ENCODE measurements at places on chromosomes 16 and 17.

DNA sequence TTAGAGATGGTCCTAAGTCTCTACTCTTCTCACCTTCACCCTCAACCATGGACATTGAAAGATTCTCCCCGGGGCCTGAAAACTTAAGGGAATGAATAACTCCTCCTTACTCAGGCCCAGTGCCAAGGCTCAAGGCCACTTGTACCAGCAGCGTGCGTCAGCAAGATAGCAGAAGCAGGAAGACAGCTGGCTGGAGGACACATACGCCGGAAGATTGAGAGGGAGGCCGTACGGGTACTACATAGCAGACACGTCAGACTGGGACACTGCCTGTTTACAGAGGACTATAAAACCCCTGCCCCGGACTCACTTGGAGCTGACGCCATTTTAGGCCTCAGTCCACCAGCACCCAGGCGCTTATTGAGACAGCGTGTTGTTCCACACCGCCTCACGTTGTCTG is 75.8 kb upstream of the MED13 start:
- no peaks in the 10 kb centered on the region for H3K4me1 ChIP-seq
- no peak overlapping the region for H3K4me3 ChIP-seq
- DNase-seq: no peak
- H3K27me3 ChIP-seq: peaks cover 34% of the 10 kb centered on the region
- no peaks in the 10 kb centered on the region for H3K36me3 ChIP-seq

DNA sequence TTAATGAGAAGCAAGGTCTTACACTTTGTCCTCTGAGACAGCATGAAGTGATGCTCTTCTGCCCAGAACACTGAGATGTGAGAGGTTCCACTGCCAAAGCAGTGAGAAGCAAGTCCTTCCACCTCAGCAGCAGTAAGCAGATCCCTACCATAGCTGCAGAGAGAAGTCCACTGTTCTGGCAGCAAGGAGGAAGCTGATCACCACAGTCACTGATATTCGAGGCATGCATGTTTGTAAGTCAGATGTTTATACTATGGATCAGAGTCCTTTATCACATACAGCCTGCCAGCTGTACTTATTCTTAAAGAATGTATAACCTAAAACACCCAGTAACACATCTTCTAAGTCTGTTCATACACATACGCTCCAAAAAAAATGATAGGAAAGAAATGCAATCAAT is 18.2 kb upstream of the METTL2A start:
- no peak for DNase-seq
- no peaks in the 10 kb centered on the region for H3K4me1 ChIP-seq
- no peak overlapping the region for H3K4me3 ChIP-seq
- H3K27me3 ChIP-seq: peaks cover 19% of the 10 kb centered on the region
- no peak overlapping the region for H3K27ac ChIP-seq

DNA sequence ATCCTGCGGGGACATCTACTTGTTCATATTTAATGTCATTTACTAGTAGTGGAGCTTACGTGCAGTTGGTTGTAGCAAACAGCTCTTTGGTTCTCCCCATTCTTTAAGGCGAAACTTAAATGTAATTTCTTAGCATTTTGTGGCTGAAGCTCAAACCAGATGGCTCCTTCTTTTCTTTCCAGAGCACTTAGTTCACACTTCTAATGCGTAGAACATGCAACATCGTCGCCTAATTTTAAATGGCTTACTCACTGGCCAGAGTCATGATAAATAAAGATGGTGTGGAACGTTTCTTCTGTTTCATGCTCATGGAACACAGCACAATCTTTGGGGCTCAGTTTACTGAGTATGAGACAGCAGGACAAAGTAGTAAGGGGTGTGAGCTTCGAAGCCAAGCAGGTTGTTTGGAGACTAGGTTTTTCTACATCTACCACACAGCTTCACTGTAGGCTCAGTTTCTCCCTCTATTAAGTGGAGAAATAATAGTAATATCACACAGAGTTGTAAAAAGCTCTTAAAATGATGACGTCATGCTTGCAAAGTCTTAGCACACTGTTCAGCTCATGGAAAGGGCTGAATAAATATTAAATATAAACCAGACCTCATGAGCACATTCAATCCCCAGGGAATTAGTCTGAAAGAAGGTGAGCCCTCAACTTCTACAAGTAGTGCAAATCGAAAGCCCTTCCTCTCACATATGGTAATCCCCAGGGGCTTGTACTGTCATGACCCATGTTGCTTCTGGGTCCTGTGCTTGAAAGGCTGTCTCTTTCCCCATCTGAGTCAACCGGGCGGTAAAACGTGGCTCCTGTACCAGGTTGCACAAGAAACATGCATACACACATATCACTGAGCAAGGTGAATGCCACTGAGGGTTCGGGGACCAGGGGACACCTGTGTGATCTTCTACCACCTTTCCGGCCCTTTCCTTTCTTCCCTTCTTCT is 384.3 kb downstream of the CDH13 start:
- peaks cover 5% of the 10 kb centered on the region for H3K27me3 ChIP-seq
- no peak for DNase-seq
- no peaks in the 10 kb centered on the region for H3K4me1 ChIP-seq
- peaks cover 1% of the 10 kb centered on the region for H3K36me3 ChIP-seq
- H3K27ac ChIP-seq: no peak overlapping the region
- no peak overlapping the region for H3K4me3 ChIP-seq

DNA sequence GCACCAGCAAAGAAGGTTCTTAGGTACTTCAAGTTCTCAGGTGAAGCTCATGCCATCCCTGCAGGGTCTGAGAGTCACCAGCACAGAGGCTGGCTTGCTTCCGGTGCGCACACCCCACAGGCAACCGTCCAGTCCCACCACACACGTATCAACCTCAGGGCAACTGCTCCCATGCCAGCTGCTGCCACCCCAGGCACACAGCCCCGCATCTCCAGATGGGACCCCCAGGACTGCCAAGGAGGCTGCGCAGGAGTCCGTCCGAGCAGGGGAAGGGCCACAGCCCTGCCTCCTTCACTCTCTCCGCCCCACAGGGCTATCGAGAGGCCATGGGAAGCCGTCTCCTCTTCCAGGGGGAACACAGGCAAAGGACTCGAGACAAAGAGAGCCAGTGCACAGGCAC is 13.3 kb downstream of the KIFC3 start:
- no peaks in the 10 kb centered on the region for H3K36me3 ChIP-seq
- no peaks in the 10 kb centered on the region for H3K4me1 ChIP-seq
- H3K27ac ChIP-seq: no peak overlapping the region
- no peaks in the 10 kb centered on the region for H3K27me3 ChIP-seq
- H3K4me3 ChIP-seq: no peak overlapping the region

- H3K4me3 ChIP-seq: no peak overlapping the region
- no peak overlapping the region for H3K27ac ChIP-seq
- H3K27me3 ChIP-seq: no peaks in the 10 kb centered on the region
- peaks cover 4% of the 10 kb centered on the region for H3K36me3 ChIP-seq
These were observed 23.1 kb downstream of the LITAFD start for GRCh38 chr16:8905168-8905762.

DNA sequence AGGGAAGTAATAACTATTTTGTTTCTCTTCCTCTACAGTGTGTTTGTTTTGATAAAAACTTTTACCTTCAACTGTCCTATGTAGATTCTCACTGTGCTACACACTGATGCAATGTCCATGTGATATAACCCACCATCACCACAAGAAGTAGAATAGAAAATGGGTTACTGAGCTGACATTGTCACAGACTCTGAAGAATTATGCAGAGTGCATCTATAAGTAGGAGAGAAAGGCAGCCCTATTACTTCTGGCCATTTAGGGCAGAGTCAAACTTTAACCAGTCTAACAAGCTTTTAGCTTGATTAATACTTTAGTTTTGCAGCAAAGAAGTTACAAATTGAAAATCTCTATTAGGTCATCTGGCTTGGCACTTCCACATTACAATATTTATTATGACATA is 354.0 kb upstream of the CDH8 start:
- H3K36me3 ChIP-seq: no peaks in the 10 kb centered on the region
- H3K27ac ChIP-seq: no peak overlapping the region
- no peak overlapping the region for H3K4me3 ChIP-seq
- no peak for DNase-seq
- H3K27me3 ChIP-seq: no peaks in the 10 kb centered on the region
